ENCODE measurements at places on chromosomes 12 and 14.

- DNase-seq, result peak; percentile 95
Measured at GRCh38 chr14:21092273-21093011, 6.0 kb downstream of the ZNF219 start.

DNA sequence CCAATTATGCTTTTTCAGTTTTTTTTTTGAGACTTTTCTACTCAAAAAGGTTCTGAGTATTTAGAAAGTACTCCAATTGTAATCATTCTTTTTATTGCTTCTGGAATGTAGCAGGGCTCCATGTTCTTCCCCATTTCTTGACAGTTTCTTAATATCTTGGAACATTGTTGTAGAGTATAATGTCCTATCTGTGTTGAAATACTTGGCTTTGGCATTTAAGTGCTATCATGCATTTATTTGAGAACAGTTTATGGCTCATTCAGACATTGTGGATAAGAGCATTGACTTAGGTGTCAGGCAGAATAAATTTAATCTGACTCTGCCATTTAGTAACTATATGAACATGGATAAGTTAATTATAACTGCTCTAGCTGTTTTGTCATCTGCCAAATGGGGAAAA is 28.3 kb downstream of the ADIPOR2 start:
- DNase-seq, result no peak

DNA sequence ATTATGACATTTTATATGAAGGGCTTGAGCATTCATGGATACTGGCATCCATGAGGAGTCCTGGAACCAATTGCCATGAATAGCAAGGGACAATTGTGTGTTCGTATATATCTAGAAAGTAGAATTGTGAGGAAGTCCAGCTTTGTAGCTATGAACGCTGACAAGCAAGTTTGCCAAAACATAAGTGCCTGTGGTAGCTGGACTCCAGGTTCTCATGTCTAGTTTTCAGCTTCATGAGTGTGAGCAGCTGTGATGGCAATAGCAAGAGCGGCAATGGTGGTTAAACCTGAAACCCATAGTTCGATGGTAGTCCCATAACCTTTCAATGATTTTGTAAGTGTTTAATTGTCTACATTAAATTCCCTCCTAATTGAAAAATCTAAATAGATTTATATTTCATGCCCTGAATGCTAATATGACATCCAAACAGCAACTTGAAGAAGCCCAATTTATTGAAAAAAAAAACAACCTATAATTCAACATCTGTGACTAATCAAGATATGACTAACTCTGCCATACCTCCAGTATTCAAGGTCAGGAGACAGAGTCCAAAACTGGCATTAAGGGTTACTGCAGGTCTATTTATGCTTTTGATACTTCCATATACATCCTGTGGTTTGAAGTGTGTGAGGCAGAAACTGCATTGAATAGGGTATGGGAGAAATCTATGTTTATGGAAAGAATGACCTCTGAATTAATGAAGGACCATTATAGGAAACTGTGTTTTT is 50.3 kb upstream of the PCED1B start:
- DNase-seq, result no peak

- no peak for DNase-seq
Measured at GRCh38 chr14:50057331-50057730, 59.0 kb downstream of the VCPKMT start.

DNA sequence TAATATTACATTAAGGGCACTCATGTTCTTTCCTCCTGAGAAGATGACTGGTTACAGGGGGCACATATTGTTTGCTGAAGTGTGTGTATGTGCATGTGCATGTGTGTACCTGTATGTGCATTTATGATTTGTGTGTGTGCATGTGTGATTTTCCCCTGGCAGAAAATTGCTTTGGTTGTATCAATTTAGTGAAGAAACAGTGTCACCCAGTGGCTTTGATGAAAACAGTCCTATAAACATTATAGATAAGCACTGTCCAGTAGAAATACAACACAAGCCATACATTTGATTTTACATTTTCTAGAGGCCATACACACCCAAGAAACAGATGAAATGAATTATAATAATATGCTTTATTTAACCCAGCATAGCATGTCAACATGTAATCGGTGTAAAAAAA is 8.6 kb downstream of the PDE3A start:
- DNase-seq, result no peak

- no peak for DNase-seq
Measured at GRCh38 chr12:31491241-31491794, 99.6 kb downstream of the DENND5B start.

GRCh38 chr14:44316647-44317440 is 190.2 kb downstream of the FSCB start:
- no peak for DNase-seq

DNA sequence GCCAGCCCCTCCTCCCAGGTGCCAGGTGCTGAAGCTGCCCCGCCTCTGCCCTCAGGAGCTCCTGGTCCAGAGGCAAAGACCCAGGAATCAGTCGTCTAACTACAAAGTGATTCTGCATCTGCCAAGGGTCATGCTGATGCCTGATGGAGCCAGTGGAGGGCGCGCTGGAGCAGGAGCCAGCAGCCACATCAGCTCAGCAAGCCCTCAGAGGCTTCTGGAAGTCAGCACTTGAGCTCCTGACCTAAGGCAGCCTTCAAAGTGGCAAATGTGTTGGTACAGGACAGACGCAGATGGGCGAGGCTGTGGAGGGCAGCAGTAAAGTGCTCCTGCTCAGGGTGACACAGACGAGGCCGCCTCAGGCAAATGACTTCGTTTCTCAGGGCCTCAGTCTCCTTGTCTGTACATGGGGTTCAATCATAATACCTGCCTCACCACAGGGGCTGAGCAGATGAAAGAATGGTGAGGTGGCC is 10.9 kb downstream of the C12orf43 start:
- peak; percentile 10 for DNase-seq

DNA sequence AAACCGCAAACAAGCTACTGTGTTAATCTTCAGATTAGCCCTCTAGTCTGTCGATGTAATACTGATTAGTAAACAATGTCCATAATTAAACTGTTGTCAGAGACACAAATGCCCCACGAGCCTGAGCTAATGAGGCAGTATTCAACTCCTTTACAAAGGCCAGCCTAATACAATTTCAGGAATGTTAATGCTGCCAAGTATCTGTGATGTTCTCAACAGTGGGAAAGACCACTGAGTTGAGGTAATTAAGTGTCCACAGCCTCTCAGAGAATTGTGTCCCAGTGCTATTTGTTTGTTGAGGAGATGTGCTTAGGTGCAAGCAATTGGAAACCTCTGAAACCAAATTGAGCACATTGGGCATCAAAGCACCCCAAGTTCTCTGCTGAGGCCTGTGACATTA is 139.4 kb upstream of the CDKN3 start:
- no peak for DNase-seq

- DNase-seq, result no peak
Measured at GRCh38 chr14:58637040-58637390, 747 bp upstream of the DACT1 start.

DNA sequence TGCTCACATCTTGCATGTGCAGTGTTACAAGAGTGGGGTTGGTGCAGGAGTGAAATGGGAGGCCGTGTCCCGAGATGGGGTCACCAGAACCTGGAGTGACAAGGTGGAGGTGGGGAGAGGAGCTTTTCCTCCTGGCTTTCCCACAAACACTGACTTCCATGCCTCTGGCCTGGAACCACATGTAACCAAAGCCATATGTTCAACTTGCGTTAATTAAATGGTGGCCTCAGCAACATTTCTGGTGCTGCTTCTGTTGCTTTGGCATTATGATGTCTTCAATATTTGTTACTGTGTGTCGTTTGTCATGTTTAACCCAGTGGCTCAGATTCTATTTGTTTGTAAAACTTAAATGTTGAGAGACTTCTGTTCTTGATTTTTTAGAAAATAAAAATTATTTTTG is 110.2 kb downstream of the VCPKMT start:
- DNase-seq, result no peak

DNA sequence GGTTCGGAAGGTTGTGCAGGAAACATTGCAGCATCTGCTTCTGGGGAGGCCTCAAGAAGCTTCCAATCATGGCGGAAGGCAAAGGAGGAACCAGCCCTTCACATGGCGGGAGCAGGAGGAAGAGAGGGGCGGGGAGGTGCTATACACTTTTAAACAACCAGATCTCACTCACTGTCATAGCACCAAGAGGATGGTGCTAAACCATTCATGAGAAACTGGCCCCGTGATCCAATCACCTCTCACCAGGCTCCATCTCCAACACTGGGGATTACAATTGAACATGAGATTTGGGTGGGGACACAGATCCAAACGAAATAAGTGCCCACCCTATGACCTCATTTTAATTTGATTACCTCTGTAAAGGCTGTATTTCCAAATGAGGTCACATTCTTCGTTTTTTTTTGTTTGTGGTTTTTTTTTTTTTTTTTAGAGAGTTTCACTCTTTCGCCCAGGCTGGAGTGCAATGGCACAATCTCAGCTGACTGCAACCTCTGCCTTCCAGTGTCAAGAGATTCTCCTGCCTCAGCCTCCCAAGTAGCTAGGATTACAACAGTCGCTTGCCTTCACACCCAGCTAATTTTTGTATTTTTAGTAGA is 11.4 kb upstream of the ORAI1 start:
- no peak for DNase-seq

- no peak for DNase-seq
Measured at GRCh38 chr14:63178912-63179311, 25.3 kb upstream of the RHOJ start.

- no peak for DNase-seq
Measured at GRCh38 chr14:25394356-25394755, 344.4 kb upstream of the STXBP6 start.
